ENCODE measurements at places on chromosomes 13 and 19.

GRCh38 chr13:23905766-23906165, 8.5 kb upstream of the C1QTNF9B start:
- no peak for DNase-seq

GRCh38 chr13:27352698-27353097, 71.7 kb upstream of the GTF3A start:
- DNase-seq, result no peak

DNA sequence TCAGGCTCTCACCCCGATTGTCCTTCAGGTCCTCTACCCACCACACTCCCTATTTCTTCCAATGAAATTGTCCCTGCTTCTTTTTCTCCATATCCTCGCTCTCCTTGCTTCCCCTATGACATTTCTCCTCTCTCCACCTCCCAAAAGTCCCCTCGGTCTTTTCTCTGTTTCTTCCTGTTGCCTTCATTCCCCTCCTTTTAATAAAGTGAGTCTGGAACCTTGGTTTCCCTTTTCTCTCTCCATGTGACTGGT, 676 bp upstream of the ZNF574 start:
- no peak for DNase-seq

GRCh38 chr13:21119526-21119925, 56.8 kb downstream of the SKA3 start:
- DNase-seq, result no peak

DNA sequence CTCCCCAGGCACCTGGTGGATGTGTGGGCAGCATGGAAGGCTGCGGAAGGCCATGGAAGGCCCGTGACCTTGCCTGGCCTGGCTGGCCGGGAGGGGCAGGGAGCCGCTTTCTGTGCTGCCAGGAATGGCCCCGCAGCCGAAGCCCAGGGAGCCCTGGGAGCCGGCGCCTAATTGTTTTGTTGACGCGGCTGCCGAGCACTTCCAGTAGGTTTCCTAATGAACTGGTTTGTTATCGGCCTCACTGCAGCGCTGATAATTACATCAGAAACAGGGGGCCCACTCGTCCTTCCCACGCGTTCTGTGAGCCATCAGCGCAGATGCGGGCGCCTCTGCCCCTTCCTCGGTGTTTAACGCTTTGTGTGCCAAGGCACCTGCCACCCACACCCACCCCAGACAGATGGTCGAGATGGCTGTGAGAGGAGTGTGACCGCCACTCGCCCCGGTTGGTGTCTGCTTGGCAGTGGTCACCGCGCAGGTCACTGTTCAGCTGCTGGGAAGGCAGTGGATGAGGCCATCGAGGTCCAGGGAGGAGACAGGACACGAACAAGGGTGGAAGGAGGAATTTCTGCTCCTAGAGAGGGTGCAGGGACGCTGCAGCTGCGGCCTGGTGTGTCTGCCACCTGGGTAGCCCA, 124.5 kb downstream of the KDM4B start:
- peak; percentile 62 for DNase-seq

DNA sequence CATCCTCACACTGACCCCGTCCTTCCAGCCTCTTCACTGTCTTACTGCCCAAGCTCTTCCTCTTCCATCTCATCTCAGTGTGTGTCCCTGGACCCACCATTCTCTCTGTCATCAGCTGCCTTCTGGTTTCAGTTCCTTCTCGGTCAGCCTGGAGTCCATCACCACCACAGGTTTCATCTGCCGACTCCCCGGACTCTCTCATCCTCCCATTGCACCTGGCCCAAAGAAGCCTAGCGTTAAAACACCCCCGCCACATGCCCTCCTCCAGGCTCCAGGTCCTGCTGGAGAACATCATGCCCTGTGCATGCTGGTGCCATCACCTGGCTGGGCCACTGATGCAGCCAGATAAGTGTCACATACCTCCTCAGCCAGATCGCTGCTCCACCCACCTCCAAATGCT, 122.1 kb upstream of the GPR12 start:
- DNase-seq, result no peak

Measured in heart right ventricle (tissue), 16 donors.